ENCODE measurements at places on chromosomes 2 and 18. TPM values are rescaled to one million over a fixed set of nuclear protein-coding genes. Genes with fewer than 3 reads are reported as not detected.

ACADL gene
- 14.4 TPM for polyA plus RNA-seq

TP53I3 gene
- 53.5 TPM for polyA plus RNA-seq

- no peak for DNase-seq
Measured at GRCh38 chr18:12102136-12102842, 8.6 kb downstream of the ANKRD62 start.

- DNase-seq = no peak
Measured at GRCh38 chr2:111226876-111227700, 106.4 kb downstream of the BCL2L11 start.

DNA sequence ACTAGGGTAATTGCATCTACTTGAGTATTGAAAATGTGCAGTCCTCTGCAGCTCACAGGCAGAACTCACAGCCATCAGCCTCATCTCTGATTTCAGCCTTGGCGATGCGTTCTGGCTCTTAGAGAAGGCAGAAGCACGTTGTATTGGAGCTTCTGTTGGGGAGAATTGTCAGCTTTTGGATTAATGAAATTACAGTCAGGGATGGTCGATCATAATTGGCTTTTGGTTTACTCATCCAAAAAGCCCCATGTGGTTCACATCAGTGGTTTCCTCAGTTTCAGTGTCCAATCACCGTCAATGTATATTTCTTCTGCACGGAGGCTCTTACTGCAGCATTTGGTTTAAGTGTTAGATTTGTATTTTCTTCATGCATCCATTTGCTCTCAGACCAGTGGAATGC lies 218.5 kb upstream of the SOX11 start:
- DNase-seq = no peak
